ENCODE measurements at places on chromosomes 5 and 9.

DNA sequence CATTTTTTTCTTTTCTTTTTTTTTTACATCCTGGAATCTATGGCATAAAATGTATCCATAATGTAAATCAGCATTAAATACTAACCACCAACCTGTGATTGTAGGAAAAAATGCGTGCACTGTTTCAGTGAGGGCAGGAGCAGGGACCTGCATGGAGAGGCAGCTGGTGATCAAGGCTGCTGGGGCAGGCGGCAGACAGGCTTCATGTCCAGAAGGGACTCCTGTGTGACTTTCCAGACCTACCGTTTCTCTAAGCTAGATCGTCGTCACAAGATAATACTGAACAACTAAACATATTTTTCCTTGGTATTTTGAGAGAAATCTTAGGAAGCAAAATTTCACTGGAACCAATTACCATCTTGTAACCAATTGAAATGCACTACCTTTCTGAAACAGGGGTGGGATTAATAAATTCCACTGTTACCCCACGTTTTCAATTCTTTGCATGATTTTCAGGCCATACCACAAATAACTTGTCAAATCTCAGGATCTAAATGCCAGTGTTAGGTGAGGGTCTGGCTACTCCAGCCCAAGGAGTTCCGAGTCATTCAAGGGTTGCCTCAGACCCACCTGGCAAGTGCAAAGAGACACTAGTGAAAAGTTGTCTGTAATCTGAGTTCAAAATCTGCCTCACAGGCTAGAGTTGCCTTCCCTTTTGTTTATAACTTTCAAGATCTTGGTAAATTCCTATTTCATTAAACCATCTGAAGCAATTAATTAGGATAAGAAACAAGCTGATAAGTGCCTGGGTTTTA, 198.2 kb downstream of the SEMA5A start:
- no peak for DNase-seq

GRCh38 chr9:21027295-21027694, 4.1 kb downstream of the HACD4 start:
- DNase-seq = no peak

- DNase-seq = no peak
Measured at GRCh38 chr5:116764941-116765340, 190.3 kb upstream of the SEMA6A start.

DNA sequence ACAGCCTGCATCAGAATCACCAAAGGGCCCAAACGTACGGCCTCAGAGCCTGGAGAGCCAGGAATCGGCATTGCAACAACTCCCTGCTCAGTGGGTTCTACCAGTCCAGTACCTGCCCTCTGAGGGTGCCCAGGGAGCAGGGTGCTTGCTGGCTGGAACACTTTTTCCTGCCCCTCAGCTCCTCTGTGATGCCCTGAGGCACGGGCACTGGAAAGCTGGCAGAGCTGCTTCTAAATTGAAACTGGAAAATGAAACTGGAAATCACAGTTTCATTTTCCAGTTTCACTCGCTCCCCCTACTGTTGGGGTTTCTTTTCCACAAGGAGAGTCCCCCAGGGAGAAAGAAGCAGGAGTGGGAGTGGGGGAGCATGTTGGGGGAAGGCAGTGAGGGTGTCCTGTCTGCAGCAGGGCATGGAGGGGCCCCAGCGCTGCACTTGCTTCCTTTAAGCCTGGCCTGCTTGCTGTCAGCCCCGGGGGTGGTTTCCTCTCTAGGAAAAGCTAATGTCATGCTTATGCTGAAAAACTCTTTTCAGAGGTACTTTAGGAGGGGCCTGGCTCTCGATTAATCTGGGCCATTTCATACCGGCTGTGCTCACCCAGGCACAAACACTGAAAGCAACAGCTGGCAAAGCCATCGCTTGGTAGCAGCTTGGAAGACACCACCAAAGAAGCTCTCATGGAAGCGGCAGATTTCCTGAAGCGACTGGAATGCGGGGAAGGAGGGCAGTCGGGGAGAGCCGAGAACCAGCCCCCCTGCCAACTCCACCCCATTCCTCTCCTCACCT, 26.2 kb downstream of the IRF1 start:
- peak; percentile 14 for DNase-seq

DNA sequence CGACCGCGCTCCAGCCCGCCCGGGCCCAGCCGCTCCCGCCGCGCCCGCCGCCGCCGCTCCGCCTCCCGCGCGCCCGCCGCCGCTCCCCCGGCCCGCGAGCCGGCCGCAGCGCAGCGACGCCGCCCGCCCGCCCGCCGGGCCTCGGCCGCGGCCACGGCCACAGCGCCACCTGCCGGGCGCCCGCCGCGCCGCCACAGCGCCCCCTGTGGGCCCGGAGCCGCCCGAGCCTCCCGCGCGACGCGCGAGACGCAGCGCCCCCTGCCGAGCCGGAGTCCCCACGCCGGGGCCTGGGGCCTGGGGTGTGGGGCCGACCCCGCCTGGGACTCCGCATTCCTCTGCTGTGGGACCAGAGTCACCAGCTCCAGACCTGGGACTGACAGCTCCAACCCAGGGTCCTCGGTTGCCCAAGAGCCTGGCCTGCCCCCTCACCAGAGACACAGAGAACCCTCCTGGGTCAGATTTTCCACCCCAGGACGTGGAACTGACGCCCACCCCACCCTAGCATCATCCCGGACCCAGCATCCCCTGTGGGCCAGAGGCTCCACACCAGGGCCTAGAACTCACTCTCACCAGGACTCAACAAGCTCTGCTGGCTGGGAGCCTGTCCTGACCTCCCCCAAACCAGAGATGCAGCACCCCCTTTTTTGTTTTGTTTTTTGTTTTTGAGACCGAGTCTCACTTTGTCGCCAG, at the start of gene RAPGEF1:
TSS of gene RAPGEF1 (minus strand) at position 118 of the 690 bp plus-strand sequence. CDS start 246 bp downstream, outside the sequence.
- peak; percentile 77 for DNase-seq

DNA sequence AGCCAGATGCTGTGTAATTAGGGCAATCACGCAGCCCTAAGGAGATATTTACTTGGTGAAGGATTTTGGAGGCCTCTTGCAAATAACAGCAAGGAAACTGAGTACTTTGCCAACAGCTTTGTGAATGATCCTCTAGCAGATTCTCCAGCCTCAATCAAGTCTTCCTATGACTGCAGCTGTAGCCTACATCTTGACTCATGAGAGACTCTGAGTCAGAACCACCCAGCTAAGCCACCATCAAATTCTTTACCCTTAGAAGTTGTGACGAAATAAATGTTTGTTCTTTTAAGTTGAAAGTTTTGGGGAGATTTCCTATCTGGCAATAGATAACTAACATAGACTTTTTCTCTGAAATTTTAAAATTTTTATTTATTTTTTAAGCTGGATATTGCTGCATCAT, 237.6 kb upstream of the CCNH start:
- no peak for DNase-seq

DNA sequence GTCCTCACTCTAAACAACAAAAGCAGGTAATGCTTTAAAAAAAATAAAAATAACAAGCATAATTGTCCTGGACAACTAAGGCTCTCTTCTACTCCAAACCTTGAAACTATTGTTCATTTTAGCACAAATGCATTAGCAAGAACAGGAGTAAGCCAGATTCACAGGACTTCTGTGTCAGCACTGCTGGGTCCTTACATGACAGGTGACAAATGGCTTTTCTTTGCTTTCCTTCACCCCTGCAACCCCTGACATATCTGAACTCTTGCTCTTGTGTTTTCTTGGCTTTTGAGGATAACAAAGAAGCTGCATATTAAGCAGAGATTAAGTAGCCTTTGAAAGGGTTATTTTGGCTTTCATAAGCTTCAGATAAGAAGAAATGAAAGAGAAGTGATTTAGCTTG, 71.1 kb downstream of the ZNF474 start:
- peak; percentile 17 for DNase-seq

DNA sequence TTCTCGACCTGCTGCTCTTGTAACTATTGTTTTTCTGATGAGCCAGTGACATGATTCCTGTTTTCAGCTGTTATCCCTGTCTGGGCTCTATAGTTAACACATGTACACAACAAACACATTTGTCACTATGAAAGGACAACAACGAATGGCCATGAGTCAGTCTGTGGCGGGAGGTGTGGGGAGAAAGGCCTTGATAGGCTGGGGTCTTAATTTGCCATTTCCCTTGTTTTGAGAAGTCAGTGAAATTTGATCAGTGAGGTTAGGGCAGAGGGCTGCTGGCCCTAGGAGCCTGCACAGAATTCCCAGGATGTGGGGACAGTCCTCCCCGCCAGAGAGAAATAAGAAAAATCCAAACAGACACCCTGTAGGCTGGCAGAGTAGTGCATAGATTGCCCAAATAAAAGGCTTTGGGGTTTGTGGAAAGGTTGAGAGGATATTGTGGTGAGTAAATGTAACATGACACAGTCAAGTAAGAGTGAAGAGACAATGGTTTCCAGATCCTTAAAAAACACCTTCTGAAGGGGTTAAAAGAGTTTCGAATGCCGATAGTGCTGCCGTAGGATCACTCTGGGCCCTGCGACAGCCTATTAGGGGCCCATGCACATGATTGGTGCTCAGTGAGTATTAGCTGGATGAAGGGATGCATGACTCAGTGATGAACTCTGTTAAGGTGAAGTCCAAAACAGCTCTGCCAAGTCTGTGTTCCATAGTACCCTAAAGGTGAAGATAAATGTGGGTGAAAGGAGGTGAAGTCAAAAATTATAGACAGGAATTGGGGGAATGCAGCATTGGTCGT, 110.9 kb upstream of the PRRC1 start:
- DNase-seq = no peak

GRCh38 chr5:127011961-127012644, 18.3 kb downstream of the MARCHF3 start:
- DNase-seq = no peak

DNA sequence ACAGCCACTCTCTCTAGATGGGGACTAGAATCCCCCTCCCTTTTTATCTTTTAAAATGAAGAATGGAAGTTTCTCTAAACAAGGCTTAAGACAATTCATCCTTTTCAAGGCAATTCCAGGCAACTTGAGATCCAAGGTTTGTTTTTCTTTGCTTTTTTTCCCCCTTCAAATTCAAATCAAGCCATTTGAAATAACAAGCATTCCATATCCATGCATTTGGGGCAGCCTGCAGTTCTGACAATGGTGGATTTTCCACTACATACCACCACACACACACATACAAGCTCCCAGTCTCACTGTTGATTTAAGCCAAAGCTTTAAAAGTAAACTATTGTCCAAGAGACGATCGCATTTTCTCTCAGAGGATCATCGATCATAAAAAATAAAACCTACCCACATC, 424 bp downstream of the INSYN2B start:
- DNase-seq = no peak

DNA sequence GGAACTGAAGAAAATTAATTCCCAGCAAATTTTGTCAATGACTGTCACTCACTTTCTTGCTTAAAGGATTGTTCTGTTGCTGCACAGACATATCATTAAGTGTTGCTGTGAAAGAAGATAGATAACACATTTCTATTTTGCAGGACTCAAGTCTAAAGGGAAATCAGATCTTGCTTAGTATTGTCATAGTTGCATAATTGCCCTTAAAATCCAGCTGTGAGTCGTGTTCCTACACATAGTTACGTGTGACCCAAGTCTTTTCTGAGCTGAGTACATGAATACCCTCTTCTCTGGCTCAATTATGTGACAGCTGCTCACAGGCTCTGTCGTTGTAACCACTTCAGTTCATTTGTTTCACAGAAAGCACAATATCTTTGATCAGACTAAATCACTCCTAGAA, 390.8 kb downstream of the DTWD2 start:
- DNase-seq = peak; percentile 75

- no peak for DNase-seq
Measured at GRCh38 chr5:169098331-169099121, 202.4 kb downstream of the SLIT3 start.

GRCh38 chr5:135106136-135106535, 72.1 kb upstream of the PITX1 start:
- DNase-seq = no peak

GRCh38 chr5:137344723-137345322, 154.3 kb downstream of the SPOCK1 start:
- peak; percentile 68 for DNase-seq

- DNase-seq = no peak
Measured at GRCh38 chr5:15835514-15835913, 335.5 kb downstream of the FBXL7 start.

- DNase-seq = no peak
Measured at GRCh38 chr5:163505049-163505367, 411 bp upstream of the MAT2B start.

- DNase-seq = no peak
Measured at GRCh38 chr9:116145036-116145435, 8.6 kb upstream of the PAPPA start.

- no peak for DNase-seq
Measured at GRCh38 chr5:111299067-111299481, 74.9 kb downstream of the CAMK4 start.

- no peak for DNase-seq
Measured at GRCh38 chr5:94094793-94095441, 353.5 kb upstream of the POU5F2 start.

- no peak for DNase-seq
Measured at GRCh38 chr5:53378590-53379247, 101.7 kb upstream of the FST start.

GRCh38 chr9:90124961-90125360, 517.7 kb downstream of the DIRAS2 start:
- DNase-seq = peak; percentile 56

DNA sequence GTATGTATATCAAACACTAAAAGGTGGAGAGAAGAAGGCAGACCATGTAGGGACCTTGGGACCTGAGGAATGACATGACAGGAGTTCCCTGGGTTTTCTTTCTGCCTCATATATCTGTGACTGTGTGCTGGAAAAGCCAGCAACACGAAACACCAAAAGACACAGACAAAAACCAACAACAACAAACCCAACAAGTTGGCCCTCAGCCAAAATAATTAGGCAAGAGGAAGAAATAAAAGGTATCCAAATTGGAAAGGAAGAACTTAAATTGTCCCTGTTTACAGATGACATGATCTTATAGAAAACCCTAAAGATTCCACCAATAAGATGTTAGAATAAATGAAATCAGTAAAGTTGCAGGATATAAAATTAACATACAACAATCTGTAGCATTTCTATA, 21.7 kb downstream of the ABO start:
- DNase-seq = no peak

DNA sequence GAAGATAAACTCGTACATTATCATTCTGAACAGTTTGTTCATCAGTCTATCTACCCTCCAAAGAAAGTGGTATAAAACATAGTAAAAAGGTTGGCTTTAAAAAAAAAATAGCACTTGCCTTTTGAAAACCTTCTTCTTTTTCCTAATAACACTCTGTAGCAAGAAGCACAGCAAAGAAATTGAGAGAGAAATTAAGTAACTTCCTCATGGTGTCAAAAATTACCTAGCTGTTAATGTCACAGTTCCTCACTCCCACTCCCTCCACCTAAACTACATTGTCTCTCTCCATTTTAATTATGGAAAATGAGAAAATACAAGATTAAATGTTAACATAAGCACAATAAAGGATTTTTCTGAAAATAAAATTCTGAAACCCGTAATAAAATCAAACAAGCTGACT, 72.2 kb downstream of the CERT1 start:
- DNase-seq = no peak

DNA sequence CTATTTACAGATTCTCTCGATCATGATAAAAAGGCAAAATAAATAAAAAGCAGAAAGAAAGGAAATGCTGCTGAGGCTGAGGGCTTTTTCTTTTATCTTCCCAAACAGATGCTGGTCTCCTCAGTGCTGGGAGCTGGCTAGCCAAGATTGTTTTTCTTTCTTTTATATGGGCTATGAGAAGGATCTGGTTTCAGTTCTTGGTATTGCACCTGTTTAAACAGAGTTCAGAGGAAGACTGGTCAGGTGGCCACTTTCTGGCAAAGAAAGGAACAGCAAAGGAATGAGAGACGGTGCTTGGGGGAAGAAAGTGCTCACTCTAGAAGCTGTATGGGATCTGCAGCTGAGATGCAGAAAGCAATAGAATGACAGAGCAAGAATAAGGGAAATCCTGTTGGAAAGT, 88.9 kb downstream of the SLF1 start:
- no peak for DNase-seq

GRCh38 chr5:53501054-53501453, 20.6 kb downstream of the FST start:
- no peak for DNase-seq

- DNase-seq = no peak
Measured at GRCh38 chr5:135442431-135443160, 4.6 kb downstream of the DCANP1 start.

Data from brain (organoid and tissue), 16 donors.